ENCODE measurements at places on chromosomes 11 and 22. TPM values are rescaled to one million over a fixed set of nuclear protein-coding genes. Genes with fewer than 3 reads are reported as not detected.

Gene GTPBP1
- total RNA-seq, result 74.4 TPM

Gene JAML
- total RNA-seq, result 73.7 TPM

Gene INS
- not detected for total RNA-seq

Gene CTSC
- total RNA-seq, result 181 TPM

Gene LRRC10B
- total RNA-seq, result 0.18 TPM

Gene API5
- 139 TPM for total RNA-seq

Gene HBG2
- total RNA-seq, result not detected

Data from T-helper 2 cell treated with Interferon-gamma antibody and Interleukin-4, amounts not matched to agents 100 ng/mL and 5 ng/mL, for 36 hours (primary cell).